T-cell (primary cell): ENCODE measurements at places on chromosomes 6 and 20.

- peaks cover 7% of the 10 kb centered on the region for H3K27me3 ChIP-seq
- no peak overlapping the region for H3K27ac ChIP-seq
- no peak for DNase-seq
- H3K4me1 ChIP-seq, result peaks cover 2% of the 10 kb centered on the region
- no peaks in the 10 kb centered on the region for H3K36me3 ChIP-seq
Measured at GRCh38 chr20:47781632-47782031, 3.6 kb downstream of the SULF2 start.

DNA sequence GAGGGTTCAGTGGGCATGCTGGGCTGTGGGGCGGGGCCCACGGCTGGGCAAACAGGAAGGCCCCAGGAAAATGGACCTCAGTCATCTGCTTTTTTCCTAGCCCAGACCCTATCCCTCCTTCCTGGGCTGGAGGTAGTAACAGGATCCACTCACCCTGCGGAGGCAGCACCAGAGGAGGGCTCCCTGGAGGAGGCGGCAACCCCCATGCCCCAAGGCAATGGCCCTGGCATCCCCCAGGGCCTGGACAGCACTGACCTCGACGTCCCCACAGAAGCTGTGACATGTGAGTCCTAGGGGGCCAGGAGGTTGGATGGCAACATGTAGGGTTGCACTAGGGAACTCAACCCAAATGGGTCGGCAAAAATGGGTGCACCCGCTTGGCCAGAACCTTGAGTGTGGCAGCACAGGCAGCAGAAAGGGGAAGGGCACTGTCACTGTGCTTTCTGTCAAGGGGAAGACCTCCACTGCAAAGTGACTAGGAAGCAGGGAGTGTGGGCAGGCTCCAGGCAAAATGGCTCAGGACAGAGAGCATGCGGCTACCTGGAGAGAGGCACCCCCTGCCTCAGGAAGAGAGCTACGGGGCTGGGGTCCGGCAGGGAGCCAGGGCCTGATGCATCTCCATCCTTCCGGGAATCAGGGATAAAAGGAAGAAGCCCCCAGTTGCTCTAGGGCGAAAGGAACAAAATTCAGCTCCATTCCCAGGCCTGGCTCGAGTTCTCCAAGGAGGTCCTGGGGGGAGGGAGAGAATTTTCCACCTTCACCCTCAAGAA, 7.9 kb downstream of the MDFI start:
- H3K27ac ChIP-seq, result no peak overlapping the region
- H3K4me3 ChIP-seq, result no peak overlapping the region
- no peak for DNase-seq
- peaks cover 51% of the 10 kb centered on the region for H3K27me3 ChIP-seq

DNA sequence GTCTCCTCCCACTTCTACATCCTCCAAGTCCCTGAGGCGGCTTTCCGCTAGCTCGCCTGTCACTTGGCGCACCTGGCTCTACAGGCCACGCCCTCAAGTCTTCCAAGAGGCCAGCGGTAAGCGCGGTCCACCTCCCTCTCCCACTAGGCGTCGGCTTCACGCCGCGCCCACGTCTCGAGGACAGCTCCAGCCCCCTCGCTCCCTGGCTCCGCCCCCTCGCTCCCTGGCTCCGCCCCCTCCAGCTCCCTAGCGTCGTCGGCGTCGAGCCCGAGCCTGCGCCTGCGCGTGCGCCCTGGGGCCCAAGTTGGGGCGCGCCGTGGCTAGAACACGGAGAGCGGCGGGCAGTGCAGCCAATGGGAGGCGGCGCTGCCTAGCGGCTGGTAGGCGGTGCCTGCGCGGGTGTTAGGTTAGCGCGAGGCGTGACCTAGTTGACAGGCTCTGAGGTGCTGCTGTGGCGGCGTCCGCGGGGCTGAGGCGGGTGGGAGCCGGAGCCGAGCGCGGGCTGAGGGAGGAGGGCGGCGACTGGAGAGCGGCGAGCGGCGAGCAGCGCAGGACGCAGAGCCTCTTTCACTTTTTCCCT, at the start of gene MACROD2:
Gene MACROD2 (plus strand): TSS at position 431 of the 580 bp plus-strand sequence.
- H3K4me3 ChIP-seq, result no peak within 1 kb of the TSS
- H3K4me1 ChIP-seq, result no peaks in the 10 kb centered on the region
- no peak for DNase-seq
- H3K36me3 ChIP-seq, result no peaks in the 10 kb centered on the region
- no peaks in the 10 kb centered on the region for H3K27me3 ChIP-seq

GRCh38 chr6:13614926-13615791, at the start of gene NOL7:
NOL7 (plus strand) TSS chr6:13615335; CDS start chr6:13615359, 24 bp downstream.
- peak within 1 kb of the TSS; percentile 75 for H3K27ac ChIP-seq
- H3K4me1 ChIP-seq, result peaks cover 22% of the 10 kb centered on the region
- no peaks in the 10 kb centered on the region for H3K27me3 ChIP-seq
- peak; percentile 97 for DNase-seq
- peaks cover 36% of the 10 kb centered on the region for H3K36me3 ChIP-seq

GRCh38 chr6:33292996-33293682, 3.7 kb downstream of the PFDN6 start:
- DNase-seq, result no peak
- peaks cover 3% of the 10 kb centered on the region for H3K36me3 ChIP-seq
- H3K27ac ChIP-seq, result no peak overlapping the region
- no peak overlapping the region for H3K4me3 ChIP-seq
- H3K4me1 ChIP-seq, result peaks cover 15% of the 10 kb centered on the region
- H3K27me3 ChIP-seq, result no peaks in the 10 kb centered on the region

- no peak overlapping the region for H3K4me3 ChIP-seq
- DNase-seq, result no peak
- peaks cover 16% of the 10 kb centered on the region for H3K4me1 ChIP-seq
Measured at GRCh38 chr20:33647603-33648395, 14.3 kb upstream of the C20orf144 start.

DNA sequence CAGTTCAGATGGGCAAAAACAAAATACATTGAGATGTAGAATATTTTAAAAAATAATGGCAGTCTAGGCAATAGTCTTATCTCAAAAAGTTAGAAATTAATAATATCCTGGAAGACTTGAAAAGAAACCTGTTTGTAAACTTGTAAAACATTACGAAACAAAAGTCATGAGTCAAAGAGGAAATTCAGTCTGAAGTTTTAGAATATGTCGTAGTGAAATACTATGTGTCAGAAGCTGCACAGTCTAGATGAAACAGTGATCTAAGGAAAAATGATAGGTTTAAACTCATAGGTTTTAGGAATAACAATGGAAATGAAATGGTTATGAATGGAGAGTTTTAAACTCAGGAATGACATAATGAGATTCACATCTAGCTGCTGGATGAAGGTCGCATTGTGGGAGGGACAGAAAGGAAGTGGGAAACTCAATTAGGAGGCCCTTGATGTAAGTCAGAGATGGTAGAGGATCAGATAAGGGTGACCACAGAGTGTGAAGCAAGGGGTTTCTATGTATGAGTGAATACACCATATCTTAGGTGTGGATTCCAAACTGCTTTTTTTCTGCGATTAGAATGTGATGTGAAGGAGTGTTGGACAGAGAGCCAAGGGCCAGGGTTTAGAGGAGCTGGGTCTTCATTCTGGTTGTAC, 2.8 kb downstream of the SNRPB2 start:
- peaks cover 3% of the 10 kb centered on the region for H3K36me3 ChIP-seq
- DNase-seq, result no peak

- no peak for DNase-seq
- peaks cover 26% of the 10 kb centered on the region for H3K4me1 ChIP-seq
- H3K4me3 ChIP-seq, result no peak overlapping the region
- no peak overlapping the region for H3K27ac ChIP-seq
- peaks cover 5% of the 10 kb centered on the region for H3K27me3 ChIP-seq
Measured at GRCh38 chr20:2738331-2739041, 45.9 kb downstream of the EBF4 start.

GRCh38 chr20:58630063-58630462, 21.0 kb upstream of the STX16 start:
- no peak overlapping the region for H3K27ac ChIP-seq
- H3K4me1 ChIP-seq, result peaks cover 45% of the 10 kb centered on the region

DNA sequence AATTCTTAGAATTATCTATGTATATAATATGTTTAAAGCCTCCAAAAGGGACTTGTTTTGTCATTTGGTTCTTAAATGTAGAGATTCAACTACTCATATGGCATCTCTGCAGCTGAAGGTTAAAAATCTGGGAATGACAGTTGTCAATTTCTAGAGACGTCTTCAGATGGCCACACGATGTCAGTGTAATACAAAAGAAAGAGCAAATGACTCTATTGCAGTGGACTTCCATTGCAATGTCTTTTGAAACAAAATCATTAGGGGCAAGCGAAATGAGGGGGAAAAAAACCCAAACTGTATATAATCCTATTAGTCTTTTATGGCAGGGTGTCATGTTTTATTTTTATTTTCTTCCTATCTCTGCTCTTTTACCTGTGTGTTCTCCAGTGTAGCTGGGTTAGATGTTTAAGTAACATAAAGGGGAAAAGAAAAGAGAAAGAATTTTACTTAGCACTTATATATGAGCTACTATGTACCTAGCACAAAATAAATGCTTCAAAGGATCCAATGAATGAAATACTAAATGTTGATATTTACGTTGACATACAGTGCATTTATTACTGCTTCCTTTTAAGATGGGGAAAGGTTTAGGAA, 26.2 kb downstream of the CCN2 start:
- no peaks in the 10 kb centered on the region for H3K4me1 ChIP-seq
- H3K36me3 ChIP-seq, result no peaks in the 10 kb centered on the region
- peaks cover 2% of the 10 kb centered on the region for H3K27me3 ChIP-seq
- H3K4me3 ChIP-seq, result no peak overlapping the region
- no peak for DNase-seq

GRCh38 chr6:121393731-121394505, 41.5 kb upstream of the GJA1 start:
- H3K4me3 ChIP-seq, result no peak overlapping the region
- DNase-seq, result no peak
- no peaks in the 10 kb centered on the region for H3K4me1 ChIP-seq
- no peak overlapping the region for H3K27ac ChIP-seq

- H3K4me1 ChIP-seq, result peaks cover 82% of the 10 kb centered on the region
- no peak overlapping the region for H3K4me3 ChIP-seq
- no peaks in the 10 kb centered on the region for H3K36me3 ChIP-seq
Measured at GRCh38 chr6:111865909-111866546, 7.2 kb downstream of the FYN start.

DNA sequence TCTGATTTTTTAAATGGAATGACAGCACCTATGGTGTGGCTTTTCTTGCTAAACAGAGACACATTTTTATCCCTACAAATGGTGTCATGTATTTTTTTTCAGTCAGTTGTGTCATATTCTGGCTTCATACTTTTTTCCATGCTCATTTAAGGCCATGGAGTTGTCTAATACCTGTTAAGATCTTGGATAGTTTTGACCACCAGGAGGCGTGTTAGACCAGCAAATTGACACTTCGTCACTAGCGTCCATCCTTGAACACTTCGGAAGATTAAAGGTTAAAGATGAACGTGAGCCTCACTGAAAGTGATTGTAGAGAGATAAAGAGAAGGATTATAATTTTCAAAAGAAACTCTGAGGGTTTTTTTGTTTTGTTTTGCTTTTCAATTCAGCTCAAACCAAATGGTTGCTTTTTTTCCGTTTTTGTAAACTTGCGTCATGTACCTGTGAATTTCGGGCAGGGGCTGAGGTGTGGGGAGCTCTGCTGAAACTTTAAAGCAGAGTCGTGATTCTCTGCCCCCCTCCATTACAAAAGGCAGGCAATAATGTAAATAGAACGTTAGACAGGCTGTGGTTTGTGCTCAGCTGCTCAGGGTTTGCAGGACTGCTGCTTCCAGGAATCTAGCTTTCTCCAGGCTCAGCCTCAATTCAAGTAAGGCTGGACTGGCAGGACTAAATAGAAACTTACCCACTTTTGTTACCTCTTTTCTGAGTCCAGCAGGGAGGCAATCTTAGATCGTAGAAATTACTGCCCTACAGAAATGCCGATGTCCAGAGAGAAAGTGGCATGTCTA, 245.1 kb downstream of the FOXA2 start:
- no peak overlapping the region for H3K4me3 ChIP-seq
- no peak overlapping the region for H3K27ac ChIP-seq
- H3K4me1 ChIP-seq, result no peaks in the 10 kb centered on the region
- no peak for DNase-seq
- no peaks in the 10 kb centered on the region for H3K27me3 ChIP-seq

- DNase-seq, result no peak
- H3K36me3 ChIP-seq, result no peaks in the 10 kb centered on the region
- H3K4me3 ChIP-seq, result no peak overlapping the region
- H3K4me1 ChIP-seq, result no peaks in the 10 kb centered on the region
- no peak overlapping the region for H3K27ac ChIP-seq
Measured at GRCh38 chr20:688809-689212, 13.2 kb upstream of the SCRT2 start.
